ENCODE measurements at places on chromosomes 2 and 18. TPM values are rescaled to one million over a fixed set of nuclear protein-coding genes. Genes with fewer than 3 reads are reported as not detected.

DNA sequence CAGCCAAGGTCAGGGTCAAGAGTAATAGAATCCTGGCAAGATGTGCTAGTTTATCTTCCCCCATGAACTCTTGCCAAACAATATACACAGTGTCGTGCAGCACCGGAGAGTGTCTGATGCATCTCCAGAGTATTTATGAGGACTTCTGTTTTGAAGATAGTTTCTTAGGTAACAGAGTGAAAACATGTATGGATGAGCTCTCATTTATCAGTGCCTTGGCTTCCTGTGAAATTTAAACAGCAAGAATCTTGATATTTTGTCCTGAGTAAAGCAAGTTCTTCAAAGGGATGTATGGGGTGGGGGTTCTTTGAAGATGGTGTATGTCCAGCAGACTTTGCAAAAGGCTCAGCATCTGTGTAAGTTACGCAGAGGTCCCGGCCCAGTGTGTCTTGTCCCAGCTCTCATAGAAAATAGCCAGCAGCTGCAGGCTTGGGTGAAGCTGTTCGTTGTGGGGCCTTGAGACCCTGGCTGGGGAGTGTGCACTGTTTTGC, 361.0 kb upstream of the NT5C1B start:
- no peaks in the 10 kb centered on the region for H3K36me3 ChIP-seq
- peak overlapping the region; percentile 76 for H3K27ac ChIP-seq
- H3K4me1 ChIP-seq: peaks cover 13% of the 10 kb centered on the region
- H3K4me3 ChIP-seq: no peak overlapping the region

Gene FBXO15
- total RNA-seq: 0.36 TPM

Gene C2orf66
- total RNA-seq: 0.36 TPM

Gene VWC2L
- not detected for total RNA-seq

- peak overlapping the region; percentile 88 for H3K27ac ChIP-seq
- DNase-seq: no peak
- no peak overlapping the region for H3K4me3 ChIP-seq
- H3K36me3 ChIP-seq: peaks cover 27% of the 10 kb centered on the region
Measured at GRCh38 chr2:127508023-127508630, 18.2 kb downstream of the IWS1 start.

- H3K36me3 ChIP-seq: no peaks in the 10 kb centered on the region
- H3K4me1 ChIP-seq: no peaks in the 10 kb centered on the region
- no peak for DNase-seq
- H3K27me3 ChIP-seq: peaks cover 5% of the 10 kb centered on the region
- H3K4me3 ChIP-seq: no peak overlapping the region
Measured at GRCh38 chr2:95388856-95389244, 13.7 kb upstream of the FAHD2A start.

Gene ITGA4
- 9.0 TPM for total RNA-seq

DNA sequence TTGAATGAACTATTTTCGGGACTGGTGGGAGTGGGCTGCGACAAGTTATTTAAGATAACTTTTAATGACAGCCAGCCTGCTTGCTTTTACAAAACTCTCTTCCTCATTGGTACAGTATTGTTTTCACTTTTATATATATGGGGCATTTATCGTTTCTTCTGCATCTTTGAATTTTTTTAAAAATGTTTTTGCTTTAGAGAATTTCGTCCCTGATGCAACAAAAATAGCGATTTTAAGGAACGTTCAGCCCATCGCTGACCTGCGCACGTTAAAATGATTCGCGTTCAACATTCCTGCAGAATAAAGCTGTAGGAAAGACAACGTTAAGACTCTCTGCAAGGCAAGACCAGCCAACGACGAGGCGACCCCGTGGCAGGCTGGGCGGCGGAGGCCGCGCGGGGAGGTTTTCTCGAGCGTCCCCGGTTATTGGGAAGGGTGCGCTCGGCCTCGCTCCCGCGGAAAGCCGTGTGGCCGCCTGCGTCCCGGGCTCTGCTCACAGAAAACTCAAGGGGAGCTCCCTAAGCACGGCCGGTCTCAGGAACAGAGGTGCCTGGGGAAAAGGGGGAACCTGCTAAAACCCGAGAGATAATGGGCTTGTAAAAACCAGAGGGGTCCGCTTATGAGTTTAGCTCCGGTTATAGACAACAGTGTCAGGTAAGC, 3.0 kb downstream of the PAX8 start:
- no peaks in the 10 kb centered on the region for H3K36me3 ChIP-seq
- DNase-seq: peak; percentile 86
- H3K4me1 ChIP-seq: no peaks in the 10 kb centered on the region
- H3K4me3 ChIP-seq: no peak overlapping the region

- no peak overlapping the region for H3K4me3 ChIP-seq
- H3K27ac ChIP-seq: no peak overlapping the region
- H3K4me1 ChIP-seq: no peaks in the 10 kb centered on the region
- DNase-seq: no peak
Measured at GRCh38 chr2:133158024-133158423, 410.2 kb downstream of the NCKAP5 start.

- H3K36me3 ChIP-seq: peaks cover 67% of the 10 kb centered on the region
- H3K27ac ChIP-seq: peak overlapping the region; percentile 45
- DNase-seq: no peak
- no peak overlapping the region for H3K4me3 ChIP-seq
Measured at GRCh38 chr2:205768341-205768740, 86.0 kb downstream of the NRP2 start.

- H3K36me3 ChIP-seq: no peaks in the 10 kb centered on the region
- no peak for DNase-seq
- no peak overlapping the region for H3K27ac ChIP-seq
- H3K27me3 ChIP-seq: no peaks in the 10 kb centered on the region
- H3K4me1 ChIP-seq: no peaks in the 10 kb centered on the region
Measured at GRCh38 chr2:168710754-168711467, 91.5 kb upstream of the NOSTRIN start.

- H3K27me3 ChIP-seq: no peaks in the 10 kb centered on the region
- no peaks in the 10 kb centered on the region for H3K4me1 ChIP-seq
- peaks cover 22% of the 10 kb centered on the region for H3K36me3 ChIP-seq
- no peak overlapping the region for H3K27ac ChIP-seq
Measured at GRCh38 chr2:71347517-71347916, 15.9 kb downstream of the ZNF638 start.

GRCh38 chr2:180110469-180110868, 103.4 kb upstream of the CWC22 start:
- no peaks in the 10 kb centered on the region for H3K4me1 ChIP-seq
- H3K27ac ChIP-seq: no peak overlapping the region
- no peak overlapping the region for H3K4me3 ChIP-seq
- H3K36me3 ChIP-seq: no peaks in the 10 kb centered on the region
- no peak for DNase-seq

- H3K4me1 ChIP-seq: no peaks in the 10 kb centered on the region
- no peak for DNase-seq
- no peak overlapping the region for H3K27ac ChIP-seq
- no peaks in the 10 kb centered on the region for H3K27me3 ChIP-seq
- peaks cover 52% of the 10 kb centered on the region for H3K36me3 ChIP-seq
- no peak overlapping the region for H3K4me3 ChIP-seq
Measured at GRCh38 chr2:201276511-201276910, 16.2 kb downstream of the CASP8 start.

GRCh38 chr18:37162551-37162950, 333.6 kb downstream of the KIAA1328 start:
- DNase-seq: no peak
- H3K4me1 ChIP-seq: no peaks in the 10 kb centered on the region
- H3K27me3 ChIP-seq: no peaks in the 10 kb centered on the region

DNA sequence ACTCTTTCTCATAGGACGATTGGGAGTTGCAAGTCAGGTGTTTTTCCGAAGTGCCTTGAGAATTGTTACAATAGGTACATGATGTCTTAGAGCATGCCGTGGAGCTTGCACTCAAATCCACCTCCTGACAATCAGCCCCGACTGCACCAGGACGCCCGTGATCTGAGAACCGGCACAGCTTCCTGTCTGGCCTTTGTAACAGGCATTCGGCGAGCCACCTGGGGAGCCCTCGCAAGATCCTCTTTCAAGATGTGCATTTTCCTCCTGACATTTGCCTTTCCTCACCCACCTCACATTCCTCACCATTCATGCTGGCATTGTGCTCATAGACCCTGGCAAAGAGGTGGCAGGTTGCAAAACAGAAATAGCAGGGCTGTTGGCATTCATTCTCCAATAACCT, 427.3 kb downstream of the GALR1 start:
- H3K27me3 ChIP-seq: no peaks in the 10 kb centered on the region
- no peak overlapping the region for H3K4me3 ChIP-seq

Gene RGPD4
- total RNA-seq: not detected

Gene VAMP8
- 2.1 TPM for total RNA-seq

GRCh38 chr18:25704494-25704893, 352.5 kb upstream of the ZNF521 start:
- no peaks in the 10 kb centered on the region for H3K4me1 ChIP-seq
- H3K4me3 ChIP-seq: no peak overlapping the region
- DNase-seq: no peak
- no peaks in the 10 kb centered on the region for H3K27me3 ChIP-seq
- no peak overlapping the region for H3K27ac ChIP-seq
- H3K36me3 ChIP-seq: no peaks in the 10 kb centered on the region

Gene STPG4
- total RNA-seq: 0.72 TPM

DNA sequence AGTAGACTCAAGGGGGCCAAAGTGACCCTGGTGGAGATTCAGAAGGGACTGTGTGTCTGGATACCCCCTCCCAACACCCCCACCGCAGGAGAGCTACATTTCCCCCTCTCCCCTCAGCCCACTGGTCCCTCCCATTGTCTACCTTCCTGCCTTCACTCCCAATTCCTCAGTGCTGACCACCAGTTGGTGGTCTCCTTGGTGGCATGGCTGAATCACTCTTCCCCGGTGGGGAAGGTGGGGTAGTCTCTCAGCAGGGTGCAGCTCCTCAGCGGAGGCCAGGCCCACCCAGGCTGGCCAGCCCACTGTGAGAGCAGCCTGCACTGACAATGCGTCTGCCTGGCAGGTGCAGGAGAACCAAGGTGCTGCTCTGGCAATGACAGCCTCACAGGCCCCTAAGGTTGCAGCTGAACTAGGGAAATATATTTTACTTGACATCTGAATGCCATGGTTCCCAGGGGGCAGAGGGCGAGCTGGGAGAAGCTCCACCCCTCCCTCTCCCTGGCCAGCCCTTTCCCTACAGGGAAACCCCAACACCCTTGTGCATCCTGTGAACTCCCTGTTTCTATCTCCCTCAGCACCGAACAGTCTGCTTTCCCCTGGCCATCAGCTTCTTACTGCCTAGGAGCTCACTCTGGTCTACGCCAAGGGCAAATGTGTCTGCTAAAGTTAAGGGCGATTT, 62.6 kb upstream of the PAX8 start:
- H3K36me3 ChIP-seq: no peaks in the 10 kb centered on the region
- no peak for DNase-seq
- H3K4me3 ChIP-seq: no peak overlapping the region
- H3K27ac ChIP-seq: no peak overlapping the region

Gene FNDC4
- 21.4 TPM for total RNA-seq

- peak; percentile 73 for DNase-seq
- H3K27me3 ChIP-seq: no peaks in the 10 kb centered on the region
- H3K36me3 ChIP-seq: no peaks in the 10 kb centered on the region
- peaks cover 20% of the 10 kb centered on the region for H3K4me1 ChIP-seq
- no peak overlapping the region for H3K4me3 ChIP-seq
Measured at GRCh38 chr2:168935810-168936581, 34.9 kb downstream of the G6PC2 start.

DNA sequence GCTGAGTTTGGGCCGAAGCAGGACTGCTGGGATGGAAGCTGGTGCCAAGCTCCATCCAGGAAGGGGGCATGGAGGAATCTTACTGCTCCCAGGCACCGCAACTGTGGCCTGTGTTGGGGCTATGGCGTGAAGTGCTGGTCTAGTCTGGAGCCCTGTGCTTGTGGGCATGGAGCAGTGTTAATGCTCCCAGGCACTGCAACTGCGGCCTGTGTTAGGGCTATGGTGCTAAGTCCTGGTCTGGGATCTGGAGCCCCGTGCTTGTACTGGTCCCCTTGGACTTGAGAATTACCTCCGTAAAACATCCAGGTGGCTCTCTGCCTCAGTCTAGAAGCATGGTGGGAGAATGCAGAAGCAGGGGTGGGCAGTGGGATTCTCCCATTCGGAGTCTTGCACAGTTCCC, 1379.4 kb upstream of the ACVR2A start:
- no peaks in the 10 kb centered on the region for H3K27me3 ChIP-seq
- DNase-seq: no peak
- H3K4me1 ChIP-seq: no peaks in the 10 kb centered on the region
- no peak overlapping the region for H3K27ac ChIP-seq
- H3K4me3 ChIP-seq: no peak overlapping the region
